ENCODE measurements at places on chromosomes 7 and 10.

GRCh38 chr7:77879272-77879671 is 80.7 kb downstream of the PHTF2 start:
- H3K27me3 ChIP-seq = no peaks in the 10 kb centered on the region
- H3K36me3 ChIP-seq = no peaks in the 10 kb centered on the region
- no peaks in the 10 kb centered on the region for H3K4me1 ChIP-seq
- H3K4me3 ChIP-seq = no peak overlapping the region
- no peak overlapping the region for H3K27ac ChIP-seq

DNA sequence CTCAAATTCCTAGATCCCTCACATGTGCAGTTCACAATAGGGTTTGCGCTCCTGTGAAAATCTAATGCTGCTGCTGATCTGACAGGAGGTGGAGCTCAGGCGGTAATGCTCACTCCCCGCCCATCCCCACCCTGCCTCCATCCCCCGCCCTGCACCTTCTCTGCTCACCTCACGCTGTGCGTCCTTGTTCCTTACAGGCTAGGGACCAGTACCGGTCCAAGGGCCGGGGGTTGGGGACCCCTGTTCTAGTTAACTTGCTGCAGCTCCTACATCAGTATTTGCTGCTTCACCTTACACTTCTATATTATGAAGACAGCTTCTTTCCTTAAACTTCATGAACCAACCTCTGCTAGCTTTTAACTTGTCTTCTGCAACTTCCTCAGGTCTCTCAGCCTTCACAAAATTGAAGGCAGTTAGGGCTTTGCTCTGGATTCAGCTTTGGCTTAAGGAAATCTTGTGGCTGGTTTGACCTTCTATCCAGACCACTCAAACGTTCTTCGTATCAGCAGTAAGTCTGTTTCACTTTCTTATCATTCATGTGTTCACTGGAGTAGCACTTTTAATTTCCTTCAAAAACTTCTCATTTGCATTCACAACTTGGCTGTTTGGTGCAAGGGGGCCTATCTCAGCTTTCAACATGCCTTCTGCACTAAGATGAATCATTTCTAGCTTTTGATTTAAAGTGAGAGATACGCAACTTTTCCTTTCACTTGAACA is 1.7 kb upstream of the TNKS2 start:
- no peaks in the 10 kb centered on the region for H3K36me3 ChIP-seq
- H3K4me1 ChIP-seq = no peaks in the 10 kb centered on the region
- no peak overlapping the region for H3K27ac ChIP-seq
- no peak overlapping the region for H3K4me3 ChIP-seq
- DNase-seq = no peak
- H3K27me3 ChIP-seq = no peaks in the 10 kb centered on the region

DNA sequence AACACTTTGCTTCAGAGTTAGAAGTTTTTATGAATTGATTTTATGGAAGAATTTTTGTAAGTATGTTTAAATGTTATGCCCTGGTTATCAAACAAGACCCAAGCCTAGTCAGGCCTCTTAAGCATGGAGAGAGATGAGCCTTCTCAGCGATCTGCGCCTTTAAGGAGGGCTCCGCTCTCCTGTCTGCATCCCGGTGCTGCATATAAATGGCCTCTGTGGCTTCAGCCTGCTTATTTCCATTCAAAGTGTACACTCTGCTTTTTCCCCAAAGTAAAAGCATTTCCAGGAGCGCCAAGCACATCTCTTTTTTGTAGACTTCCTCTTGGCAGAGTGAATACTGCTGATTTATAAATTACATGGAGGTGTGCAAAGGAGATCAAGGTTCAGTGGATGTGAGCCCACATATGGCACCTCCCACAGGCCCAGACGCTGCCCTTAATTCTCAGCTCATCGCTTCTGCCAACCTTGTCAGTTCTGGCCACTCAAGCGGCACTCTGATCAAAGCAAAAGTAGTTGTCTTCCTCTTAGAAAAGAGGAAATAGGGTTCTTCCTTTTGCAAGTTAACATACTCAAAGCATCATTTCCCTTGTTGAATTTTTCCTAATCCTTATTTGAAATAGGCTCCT is 70.0 kb upstream of the SFMBT2 start:
- no peak overlapping the region for H3K4me3 ChIP-seq
- H3K27ac ChIP-seq = no peak overlapping the region
- H3K36me3 ChIP-seq = no peaks in the 10 kb centered on the region

DNA sequence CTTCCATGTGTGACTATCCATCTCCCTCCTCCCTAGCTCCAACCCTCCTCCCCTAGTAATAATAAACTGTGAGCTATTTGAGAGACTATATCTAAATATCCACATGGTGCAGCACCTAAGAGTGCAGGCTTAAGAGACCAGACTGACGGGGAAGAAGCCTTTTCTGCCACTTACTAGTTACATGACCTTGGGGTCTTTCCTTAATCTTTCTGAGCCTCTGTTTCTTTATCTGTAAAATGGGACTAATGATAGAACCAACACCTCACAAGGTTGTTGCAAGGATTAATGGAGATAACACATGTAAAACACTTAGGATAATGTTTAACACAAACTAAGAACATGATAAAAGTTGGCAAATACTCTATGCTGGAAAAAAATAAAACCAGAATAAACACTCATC is 37.1 kb upstream of the FBXW4 start:
- 0 out of 2 replicates have a peak, but pooled peaks cover 4% of the 10 kb centered on the region for H3K4me1 ChIP-seq
- no peaks in the 10 kb centered on the region for H3K27me3 ChIP-seq
- H3K4me3 ChIP-seq = no peak overlapping the region
- no peaks in the 10 kb centered on the region for H3K36me3 ChIP-seq
- H3K27ac ChIP-seq = no peak overlapping the region
- no peak for DNase-seq

- no peaks in the 10 kb centered on the region for H3K36me3 ChIP-seq
- H3K4me1 ChIP-seq = no peaks in the 10 kb centered on the region
- H3K27ac ChIP-seq = no peak overlapping the region
- H3K27me3 ChIP-seq = no peaks in the 10 kb centered on the region
- no peak overlapping the region for H3K4me3 ChIP-seq
- DNase-seq = no peak
Observed at GRCh38 chr10:33103863-33104379, 145.9 kb upstream of the ITGB1 start.

- H3K4me1 ChIP-seq = no peaks in the 10 kb centered on the region
- H3K4me3 ChIP-seq = no peak overlapping the region
- peaks cover 6% of the 10 kb centered on the region for H3K27me3 ChIP-seq
- no peak overlapping the region for H3K27ac ChIP-seq
Observed at GRCh38 chr7:153433223-153433622, 619.0 kb upstream of the DPP6 start.

DNA sequence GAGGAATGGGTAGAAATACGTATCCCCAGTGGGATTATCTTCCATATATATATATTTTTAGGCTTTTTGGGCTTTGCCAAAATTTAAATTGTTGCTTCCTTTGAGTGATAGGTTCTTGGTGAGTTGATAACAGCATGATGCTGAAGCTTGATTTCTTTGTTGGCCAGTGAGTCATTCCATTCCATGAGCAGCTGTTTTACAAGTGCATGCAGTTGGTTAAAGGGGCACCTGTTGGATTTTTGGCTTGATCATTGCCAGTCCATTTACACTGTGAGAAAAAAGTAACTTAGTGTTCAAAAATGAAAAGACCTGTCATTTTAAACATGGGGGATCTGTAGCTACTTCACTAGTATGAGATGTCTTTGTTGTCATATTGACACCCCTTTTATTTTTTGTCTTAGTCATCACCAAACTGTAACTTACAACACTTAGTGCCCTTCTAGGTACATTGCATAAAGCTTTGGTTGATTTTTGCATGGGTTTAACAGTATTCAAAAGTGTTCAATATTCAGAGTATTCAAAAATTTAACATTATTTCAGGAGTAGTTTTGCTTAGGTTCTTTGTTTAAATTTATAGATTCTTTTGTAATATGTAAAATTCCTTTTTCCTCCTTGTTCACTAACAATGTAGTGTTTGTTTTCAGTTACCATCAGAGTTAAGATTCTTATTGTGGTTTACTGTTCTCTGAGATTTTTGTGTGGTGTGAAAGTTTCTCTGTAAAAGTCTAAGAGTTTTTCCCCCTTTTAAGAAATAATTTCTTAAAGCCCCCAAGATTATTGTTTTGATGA is 8.8 kb downstream of the AKAP9 start:
- H3K4me3 ChIP-seq = no peak overlapping the region
- H3K4me1 ChIP-seq = peaks cover 10% of the 10 kb centered on the region
- H3K27me3 ChIP-seq = no peaks in the 10 kb centered on the region
- no peaks in the 10 kb centered on the region for H3K36me3 ChIP-seq

- no peak overlapping the region for H3K4me3 ChIP-seq
- peaks cover 74% of the 10 kb centered on the region for H3K36me3 ChIP-seq
- H3K4me1 ChIP-seq = no peaks in the 10 kb centered on the region
Observed at GRCh38 chr7:139023076-139023475, 12.8 kb downstream of the ZC3HAV1L start.

GRCh38 chr7:24939416-24939815 is 40.6 kb downstream of the OSBPL3 start:
- H3K4me1 ChIP-seq = peaks cover 7% of the 10 kb centered on the region
- H3K4me3 ChIP-seq = no peak overlapping the region

DNA sequence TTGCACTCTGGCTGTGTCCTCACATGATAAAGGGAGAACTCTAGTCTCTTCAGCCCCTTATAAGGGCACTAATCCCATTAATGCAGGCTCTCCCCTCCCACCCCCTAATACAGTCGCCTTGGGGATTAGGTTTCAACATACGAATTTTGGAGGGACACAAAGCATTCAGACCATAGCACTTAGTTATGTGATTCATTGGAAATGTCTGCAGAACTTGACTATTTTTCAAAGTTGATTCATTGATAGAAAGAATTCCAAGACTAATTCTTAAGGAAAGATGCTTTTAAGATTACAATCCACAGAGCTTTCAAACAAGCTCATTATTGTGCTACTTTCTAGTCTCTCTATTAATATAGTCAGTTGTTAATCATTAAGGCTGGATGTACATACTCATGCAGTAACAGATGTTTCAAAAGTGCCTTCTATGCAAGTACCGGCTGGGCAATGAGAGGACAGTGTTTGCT is 85.3 kb upstream of the RPA3 start:
- no peak overlapping the region for H3K27ac ChIP-seq
- H3K27me3 ChIP-seq = no peaks in the 10 kb centered on the region
- H3K4me3 ChIP-seq = no peak overlapping the region
- DNase-seq = no peak

DNA sequence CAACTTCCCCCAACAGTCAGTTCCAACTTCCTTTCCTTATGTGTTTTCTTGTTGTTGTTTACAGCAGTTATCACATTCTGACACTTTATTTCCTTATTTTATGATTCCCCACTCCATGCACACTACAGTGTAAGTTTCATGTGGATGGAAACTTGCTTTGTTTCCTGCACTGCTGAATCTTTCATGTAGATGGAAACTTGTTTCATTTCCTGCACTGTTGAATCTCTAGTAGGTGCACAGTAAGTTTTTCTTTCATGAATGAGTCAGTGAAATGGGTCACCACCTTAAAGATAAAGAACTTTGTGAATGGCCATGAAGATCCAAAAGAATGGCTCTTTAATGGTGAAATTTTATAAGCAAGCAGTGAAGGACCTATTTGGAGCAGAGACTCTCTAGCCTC is 61.4 kb downstream of the SHOC2 start:
- no peak overlapping the region for H3K4me3 ChIP-seq
- no peaks in the 10 kb centered on the region for H3K4me1 ChIP-seq
- H3K36me3 ChIP-seq = no peaks in the 10 kb centered on the region

- H3K4me3 ChIP-seq = no peak overlapping the region
- DNase-seq = no peak
- H3K27ac ChIP-seq = no peak overlapping the region
- no peaks in the 10 kb centered on the region for H3K4me1 ChIP-seq
- H3K27me3 ChIP-seq = peaks cover 11% of the 10 kb centered on the region
- H3K36me3 ChIP-seq = no peaks in the 10 kb centered on the region
Observed at GRCh38 chr7:48511080-48511479, 339.8 kb downstream of the ABCA13 start.

DNA sequence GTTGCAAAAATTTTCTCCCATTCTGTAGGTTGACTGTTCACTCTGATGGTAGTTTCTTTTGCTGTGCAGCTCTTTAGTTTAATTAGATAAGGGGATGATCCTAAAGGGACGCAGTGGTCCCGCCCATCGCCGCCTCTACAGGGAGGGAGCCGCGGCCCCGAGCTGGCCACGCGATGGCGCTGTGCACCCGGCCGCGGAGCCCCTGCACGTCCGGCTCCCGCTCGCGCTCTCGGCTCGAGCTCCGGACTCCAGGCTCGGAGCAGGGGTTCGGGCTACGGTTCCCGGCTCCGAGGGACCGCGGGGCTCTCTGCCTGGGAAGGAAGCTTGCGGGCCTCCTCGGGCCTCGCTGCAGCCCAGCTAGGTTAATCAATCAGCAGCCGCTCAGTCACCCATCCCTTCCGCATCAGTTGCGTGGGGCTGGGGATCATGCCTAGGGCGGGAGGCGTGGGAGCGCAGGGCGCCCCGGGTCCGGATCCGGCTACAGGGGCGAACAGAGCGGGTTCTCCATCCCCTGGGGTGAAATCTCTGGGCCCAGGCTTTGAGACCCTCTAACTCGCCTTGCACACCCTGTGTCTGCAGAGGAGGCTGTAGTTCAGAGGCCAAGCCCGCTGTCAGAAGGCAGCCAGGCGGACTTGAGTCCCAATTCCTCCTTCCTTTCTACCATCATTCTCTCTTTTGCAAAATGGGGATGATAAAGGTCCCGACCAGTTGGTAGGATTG is 97.9 kb downstream of the WDR11 start:
- no peak overlapping the region for H3K27ac ChIP-seq
- H3K27me3 ChIP-seq = no peaks in the 10 kb centered on the region
- no peak for DNase-seq
- H3K4me3 ChIP-seq = no peak overlapping the region
- H3K4me1 ChIP-seq = peaks cover 5% of the 10 kb centered on the region

- no peak overlapping the region for H3K4me3 ChIP-seq
- H3K27me3 ChIP-seq = no peaks in the 10 kb centered on the region
- H3K27ac ChIP-seq = no peak overlapping the region
- DNase-seq = peak; percentile 37
- no peaks in the 10 kb centered on the region for H3K36me3 ChIP-seq
Observed at GRCh38 chr7:42893346-42894240, 18.3 kb downstream of the C7orf25 start.

GRCh38 chr10:83982812-83983211 is 156.5 kb upstream of the GHITM start:
- H3K4me1 ChIP-seq = peaks cover 4% of the 10 kb centered on the region
- no peak overlapping the region for H3K27ac ChIP-seq
- no peak for DNase-seq

DNA sequence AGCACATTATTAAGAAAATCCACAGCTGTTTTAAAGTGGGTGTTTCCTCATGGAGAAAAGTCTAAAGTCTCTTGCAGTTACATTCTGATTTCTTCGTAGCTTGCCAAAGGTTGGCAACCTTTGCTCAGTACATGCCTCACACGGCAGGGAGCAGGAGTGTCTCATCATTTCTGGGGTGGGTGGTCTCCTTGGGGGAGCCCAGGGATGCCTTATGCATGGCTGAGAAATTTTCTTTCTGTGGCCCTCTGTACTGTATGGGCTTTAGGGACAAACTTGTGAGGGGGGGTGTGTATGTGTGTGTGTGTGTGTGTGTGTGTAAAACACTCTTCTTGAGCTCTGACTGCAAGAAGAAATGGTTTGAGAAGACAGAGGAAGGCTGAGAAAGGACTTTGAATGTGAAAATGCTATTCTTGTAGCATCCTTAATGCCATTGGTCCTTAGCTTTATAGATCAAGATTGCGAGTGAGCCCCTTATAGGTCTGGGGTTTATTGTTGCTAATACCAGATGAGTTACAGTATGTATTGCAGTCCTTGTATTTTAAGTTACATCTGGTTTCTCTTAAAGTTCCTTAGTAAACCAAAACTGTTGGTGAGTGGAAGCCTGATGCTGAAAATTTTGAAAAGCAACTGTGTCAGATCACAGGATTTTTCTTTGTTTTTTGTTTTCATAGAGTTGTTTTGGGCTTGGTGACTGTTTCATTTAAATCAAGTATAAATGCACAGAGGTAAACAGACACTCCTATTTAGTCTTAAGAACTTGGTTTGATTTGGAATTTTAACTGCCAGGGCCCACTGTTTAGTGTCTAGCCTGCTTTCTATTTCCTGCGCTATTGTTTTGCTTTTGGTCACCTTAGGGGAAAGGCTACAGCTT is 242.0 kb downstream of the BICC1 start:
- H3K27me3 ChIP-seq = no peaks in the 10 kb centered on the region
- H3K27ac ChIP-seq = no peak overlapping the region
- H3K4me3 ChIP-seq = no peak overlapping the region

All from SJCRH30 (cell line).